ENCODE measurements at places on chromosomes 7 and 10. TPM values are rescaled to one million over a fixed set of nuclear protein-coding genes. Genes with fewer than 3 reads are reported as not detected.

GRCh38 chr7:141304291-141304690, 230.4 kb downstream of the TMEM178B start:
- no peak for DNase-seq

- DNase-seq: no peak
Measured at GRCh38 chr10:6748029-6748428, 168.0 kb upstream of the PRKCQ start.

DNA sequence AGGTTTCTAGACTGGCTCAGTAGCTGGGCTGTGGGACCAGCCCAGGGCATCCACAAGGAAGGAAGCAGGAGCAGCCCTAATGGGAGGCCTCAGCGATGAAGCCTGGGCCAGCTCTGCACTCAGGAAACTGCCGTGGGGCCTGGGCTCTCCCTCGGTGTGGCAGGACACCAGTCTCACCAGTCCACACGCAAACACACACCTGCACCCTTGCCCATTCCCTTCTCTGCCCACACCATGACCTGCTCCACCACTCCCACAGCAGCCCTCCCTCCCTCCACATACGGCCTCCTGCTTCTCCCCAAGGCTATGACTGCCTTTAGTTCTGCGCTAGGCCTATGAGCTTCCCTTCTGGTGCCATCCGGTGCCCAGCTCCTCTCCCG, 7.1 kb downstream of the FGF8 start:
- no peak for DNase-seq

GRCh38 chr10:92619368-92619767, 26.4 kb downstream of the KIF11 start:
- DNase-seq: no peak

DNA sequence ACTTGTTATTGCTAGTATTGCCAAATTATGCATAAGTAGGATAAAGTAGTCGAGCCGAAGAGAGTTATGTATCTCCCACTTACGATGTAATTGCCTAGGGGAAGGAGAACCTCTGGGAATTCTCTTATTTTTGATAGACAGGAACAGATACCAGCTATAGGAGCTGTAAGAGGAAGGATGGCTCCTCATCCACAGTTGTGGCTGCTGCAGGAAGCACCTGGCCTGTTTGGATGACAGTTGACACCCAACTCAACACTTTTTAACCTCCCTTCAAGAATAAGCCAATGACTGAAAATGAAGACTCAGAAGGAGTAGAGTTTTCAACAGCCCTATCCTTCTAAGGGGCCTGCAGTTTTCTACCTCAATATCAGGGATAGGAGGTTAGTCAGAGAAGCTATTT, 6.3 kb downstream of the DYDC1 start:
- no peak for DNase-seq

SH2D4B gene
- not detected for total RNA-seq

- DNase-seq: peak; percentile 59
Measured at GRCh38 chr10:79608505-79609375, 2.0 kb upstream of the SFTPA1 start.

- DNase-seq: no peak
Measured at GRCh38 chr10:131998050-131998844, 16.5 kb upstream of the BNIP3 start.

CYP2C19 gene
- total RNA-seq: 0.52 TPM
